ENCODE measurements at places on chromosomes 11 and 22. TPM values are rescaled to one million over a fixed set of nuclear protein-coding genes. Genes with fewer than 3 reads are reported as not detected.
A peak's percentile ranks its signal among the peaks of the same experiment; 100 is the strongest.

GGTLC3 gene
- not detected for total RNA-seq

DNA sequence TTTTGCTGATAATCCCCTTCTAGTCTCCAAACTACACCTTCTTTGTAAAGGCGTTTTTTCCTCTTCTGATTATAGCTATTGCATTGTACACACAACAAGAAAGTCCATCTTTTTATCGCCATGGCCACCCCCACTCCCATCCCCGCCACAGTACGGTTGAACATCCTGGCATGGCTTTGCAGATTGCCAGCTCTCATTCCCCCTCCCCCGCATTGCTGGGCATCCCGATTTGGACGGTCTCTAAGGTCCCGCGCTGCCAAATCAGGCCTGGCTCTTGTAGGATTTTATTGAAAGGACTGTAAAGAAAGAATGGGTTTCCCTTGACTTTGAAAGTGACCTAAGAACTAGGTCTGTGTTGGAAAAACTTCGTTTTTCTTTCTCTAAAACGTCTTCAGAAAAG is 916 bp upstream of the SLC6A5 start:
- no peak for DNase-seq

- peak; percentile 16 for DNase-seq
Observed at GRCh38 chr11:118834427-118835028, 43.6 kb upstream of the DDX6 start.

GRCh38 chr22:33000342-33001280 is 57.6 kb downstream of the SYN3 start:
- DNase-seq: peak; percentile 64

GRCh38 chr11:119065369-119065768 is 2.2 kb upstream of the VPS11 start:
- peak; percentile 67 for DNase-seq

GRCh38 chr22:23094260-23094659 is 23.9 kb downstream of the GNAZ start:
- no peak for DNase-seq

- DNase-seq: no peak
Observed at GRCh38 chr11:70786021-70786665, 387.8 kb downstream of the CTTN start.
